ENCODE measurements at places on chromosomes 2 and 18. TPM values are rescaled to one million over a fixed set of nuclear protein-coding genes. Genes with fewer than 3 reads are reported as not detected.

TLX2 gene
- not detected for total RNA-seq

ATP8B1 gene
- 67.3 TPM for total RNA-seq

ATOH8 gene
- total RNA-seq, result 3.9 TPM

HAUS1 gene
- 39.7 TPM for total RNA-seq

MC2R gene
- not detected for total RNA-seq

DSG2 gene
- under 0.01 TPM for total RNA-seq

ZBTB7C gene
- total RNA-seq, result not detected

ANKRD30B gene
- total RNA-seq, result not detected

NEMP2 gene
- total RNA-seq, result 1.2 TPM

DRC1 gene
- total RNA-seq, result 0.27 TPM

TXNDC9 gene
- 61.7 TPM for total RNA-seq

WDR43 gene
- 80.2 TPM for total RNA-seq

CTNNA2 gene
- not detected for total RNA-seq

CNRIP1 gene
- total RNA-seq, result 29.9 TPM

ALPP gene
- not detected for total RNA-seq

POTEF gene
- total RNA-seq, result 0.09 TPM
